Tibial nerve (tissue), 4 donors: ENCODE measurements at places on chromosomes 16 and 17. TPM values are rescaled to one million over a fixed set of nuclear protein-coding genes. Genes with fewer than 3 reads are reported as not detected.

Gene TBX4
- not detected for total RNA-seq

GRCh38 chr16:55328611-55329569, 4.9 kb downstream of the IRX6 start:
- DNase-seq, result no peak
- no peak overlapping the region for H3K4me3 ChIP-seq
- H3K36me3 ChIP-seq, result no peaks in the 10 kb centered on the region
- H3K4me1 ChIP-seq, result no peaks in the 10 kb centered on the region

DNA sequence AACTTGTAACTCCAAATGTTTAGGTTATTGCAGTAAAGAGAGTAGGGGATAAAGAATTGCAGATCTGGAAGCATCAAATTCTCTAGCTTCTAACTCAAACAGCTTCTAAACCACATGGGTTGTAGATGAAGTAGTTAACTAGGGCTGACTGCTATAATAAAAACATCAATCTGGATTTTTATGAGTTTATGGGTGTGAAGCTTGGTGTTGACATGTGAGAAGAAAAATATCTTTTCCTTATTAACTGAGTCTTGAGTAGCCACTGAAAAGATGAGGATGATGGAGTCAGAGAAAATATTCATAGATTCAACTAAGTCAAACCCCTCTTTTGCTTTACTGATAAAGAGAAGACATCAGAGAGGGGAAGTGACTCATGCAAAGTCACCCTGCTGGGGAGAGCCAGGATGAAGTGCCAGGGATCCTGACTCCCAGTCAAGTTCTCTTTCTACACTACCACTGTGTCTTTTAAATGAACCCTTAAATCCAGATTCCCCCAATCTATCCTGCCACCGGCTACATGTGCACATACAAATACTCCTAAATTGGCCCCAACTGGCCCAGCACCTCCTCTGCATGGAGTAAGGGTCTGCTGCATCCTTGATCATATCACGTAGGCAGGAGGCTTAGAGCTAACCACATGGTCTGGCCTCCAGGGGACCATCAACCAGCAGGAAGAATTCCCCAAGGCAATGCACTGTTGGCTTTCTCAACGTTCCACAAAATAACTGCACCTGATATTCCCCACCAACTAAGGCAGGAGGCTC, 264.0 kb upstream of the CCL2 start:
- no peak overlapping the region for H3K4me3 ChIP-seq
- no peak overlapping the region for H3K27ac ChIP-seq
- H3K36me3 ChIP-seq, result no peaks in the 10 kb centered on the region

- peaks cover 6% of the 10 kb centered on the region for H3K27me3 ChIP-seq
- H3K27ac ChIP-seq, result no peak overlapping the region
- H3K4me1 ChIP-seq, result no peaks in the 10 kb centered on the region
- H3K36me3 ChIP-seq, result no peaks in the 10 kb centered on the region
Observed at GRCh38 chr17:36188891-36189306, 7.7 kb downstream of the CCL3L1 start.

DNA sequence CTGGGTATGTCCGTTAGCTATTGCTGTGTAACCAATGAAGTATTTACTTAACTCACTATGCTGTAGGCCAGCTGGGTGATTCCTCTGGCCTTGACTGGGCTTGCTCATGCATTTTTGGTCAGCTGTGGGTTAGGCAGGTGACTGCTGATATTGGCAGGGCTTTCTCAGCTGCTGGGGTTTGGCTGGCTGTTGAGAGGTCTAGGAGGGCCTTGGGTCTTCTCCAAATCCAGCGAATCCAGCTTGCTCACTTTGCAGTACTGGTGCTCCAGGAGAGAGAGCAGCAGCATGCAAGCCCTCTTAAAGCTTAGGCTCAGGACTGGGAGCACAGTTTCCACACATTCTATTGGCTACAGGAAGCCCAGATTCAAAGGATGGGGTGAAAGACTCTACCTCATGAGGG, 270.1 kb downstream of the PHKB start:
- H3K36me3 ChIP-seq, result no peaks in the 10 kb centered on the region
- H3K4me1 ChIP-seq, result no peaks in the 10 kb centered on the region
- no peak overlapping the region for H3K4me3 ChIP-seq
- H3K27me3 ChIP-seq, result no peaks in the 10 kb centered on the region
- DNase-seq, result no peak

Gene CORO1A
- total RNA-seq, result 66.9 TPM

Gene SPIRE2
- total RNA-seq, result 1.1 TPM

DNA sequence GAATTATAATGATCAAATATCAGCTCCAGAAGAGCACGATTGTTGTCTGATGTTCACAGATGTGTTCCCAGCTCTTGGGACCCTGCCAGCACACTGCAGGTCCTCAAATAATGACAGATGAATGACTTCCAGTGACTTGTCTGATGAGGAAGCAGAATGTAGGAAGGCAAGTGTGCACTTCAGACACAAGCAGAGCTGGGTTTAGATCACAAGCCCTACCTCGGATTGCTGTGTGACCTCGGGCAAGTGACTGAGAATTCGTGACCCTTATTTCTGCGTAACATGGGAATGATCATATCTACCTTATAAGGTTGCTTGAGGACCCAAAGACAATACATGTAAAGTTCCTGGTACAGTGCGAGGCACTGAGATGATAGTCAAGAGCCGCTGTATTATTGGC, 182.2 kb downstream of the ABCC12 start:
- H3K36me3 ChIP-seq, result no peaks in the 10 kb centered on the region
- H3K27ac ChIP-seq, result no peak overlapping the region
- no peak for DNase-seq
- no peaks in the 10 kb centered on the region for H3K27me3 ChIP-seq
- H3K4me3 ChIP-seq, result no peak overlapping the region

- DNase-seq, result no peak
- no peaks in the 10 kb centered on the region for H3K36me3 ChIP-seq
- no peak overlapping the region for H3K4me3 ChIP-seq
- no peaks in the 10 kb centered on the region for H3K27me3 ChIP-seq
- H3K27ac ChIP-seq, result no peak overlapping the region
- H3K4me1 ChIP-seq, result peaks cover 8% of the 10 kb centered on the region
Observed at GRCh38 chr16:53914736-53915135, 210.8 kb downstream of the FTO start.

GRCh38 chr17:62076864-62077788, 12.0 kb upstream of the MED13 start:
- H3K27ac ChIP-seq, result no peak overlapping the region
- H3K4me3 ChIP-seq, result no peak overlapping the region
- H3K27me3 ChIP-seq, result no peaks in the 10 kb centered on the region
- H3K36me3 ChIP-seq, result no peaks in the 10 kb centered on the region
- H3K4me1 ChIP-seq, result no peaks in the 10 kb centered on the region
